HuH-7.5 (cell line): ENCODE measurements at places on chromosomes 11 and 22.
A peak's percentile ranks its signal among the peaks of the same experiment; 100 is the strongest.

DNA sequence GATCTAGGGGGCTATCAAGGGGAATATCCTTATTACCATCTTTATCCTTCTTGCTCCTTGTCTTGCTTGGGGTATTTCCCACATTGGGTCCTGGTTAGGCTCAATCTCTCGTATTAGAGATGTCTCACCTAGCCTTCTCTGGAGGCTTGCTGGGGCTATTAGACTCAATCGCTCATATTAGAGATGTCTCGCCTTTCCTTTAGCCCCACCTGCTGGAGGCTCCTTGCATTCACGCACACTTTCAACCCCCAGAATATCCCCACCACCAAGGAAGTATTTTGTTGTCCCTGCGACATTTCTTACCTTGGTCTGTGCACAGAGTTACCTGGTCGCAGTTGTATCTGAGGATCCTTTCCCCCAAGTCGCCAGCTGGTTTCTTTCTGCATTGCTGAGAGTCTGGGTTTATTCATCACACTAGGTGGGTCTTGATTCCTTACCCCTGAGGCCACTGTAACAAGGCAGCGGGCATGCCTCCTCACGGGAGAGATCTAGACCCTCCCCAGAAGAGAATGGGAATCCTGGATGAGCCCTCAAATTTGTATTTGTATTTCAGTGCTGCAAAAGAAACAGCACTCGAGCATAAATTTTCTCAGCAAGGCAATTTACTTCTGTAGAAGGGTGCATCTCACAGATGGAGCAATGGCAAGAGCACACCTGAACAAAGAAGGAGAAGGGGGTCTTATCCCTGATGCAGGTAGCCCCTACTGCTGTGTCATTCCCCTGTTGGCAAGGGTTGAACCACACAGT lies 15.9 kb upstream of the HYLS1 start:
- peak; percentile 39 for DNase-seq

GRCh38 chr11:94521684-94522083 lies 9.4 kb downstream of the C11orf97 start:
- DNase-seq = no peak

DNA sequence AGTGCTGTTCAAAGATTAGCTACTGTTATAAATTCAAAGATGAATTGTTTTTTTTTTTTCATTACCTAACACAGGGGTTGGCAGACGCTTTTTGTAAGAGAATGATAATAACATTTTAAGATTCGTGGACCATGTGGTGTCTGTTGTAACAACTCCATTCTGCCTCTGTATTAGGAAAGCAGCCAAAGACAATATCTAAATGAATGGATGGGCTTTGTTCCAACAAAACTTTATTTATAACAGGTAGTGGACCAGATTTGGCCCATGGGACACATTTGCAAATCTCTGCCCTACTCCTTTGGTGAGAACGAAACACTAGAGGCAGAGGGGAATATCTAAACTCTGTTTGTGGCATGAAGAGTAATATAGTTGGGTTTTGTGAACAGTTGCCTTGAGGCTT lies 83.6 kb upstream of the BLID start:
- DNase-seq = no peak

DNA sequence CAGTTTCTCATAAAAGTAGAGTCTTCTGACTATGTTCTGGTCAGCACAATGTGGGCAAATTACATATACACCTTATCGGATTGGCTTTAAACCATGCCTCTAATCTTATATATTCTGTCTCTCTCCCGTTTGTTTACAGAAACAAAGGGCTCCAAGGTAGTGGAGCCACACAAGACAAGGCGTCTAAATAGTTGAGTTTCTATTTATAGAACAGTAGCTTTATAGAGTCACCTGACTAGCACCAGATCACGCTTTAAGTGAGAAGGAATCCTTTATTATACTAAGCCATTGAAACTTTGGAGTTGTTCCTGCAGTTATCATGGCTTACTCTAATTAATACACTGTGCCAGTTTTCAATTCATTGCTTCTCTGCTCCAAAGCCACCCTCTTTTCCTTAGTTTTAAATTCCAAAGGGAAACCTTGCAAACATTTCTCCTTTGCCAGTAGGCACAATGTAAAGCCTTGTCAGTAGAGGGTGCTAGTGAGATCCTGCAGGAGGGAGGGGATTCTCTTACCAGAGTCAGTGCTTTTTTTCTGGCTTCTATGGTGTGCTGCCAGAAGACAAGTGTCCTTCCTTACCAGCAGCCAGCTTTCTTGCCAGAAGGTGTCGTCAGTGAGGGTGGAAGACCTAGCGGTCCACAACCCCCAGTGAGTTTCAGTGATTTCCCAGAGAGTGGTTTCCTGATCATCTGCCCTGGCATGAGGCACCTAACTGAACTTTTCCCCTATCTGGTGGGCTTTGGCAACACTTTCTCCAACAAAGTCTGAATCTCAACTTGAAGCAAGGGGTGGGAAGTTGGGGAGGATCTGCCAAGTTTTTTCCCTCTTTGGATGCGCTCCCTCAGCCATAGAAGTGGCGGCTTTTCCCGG lies 71.7 kb downstream of the RAB38 start:
- peak; percentile 4 for DNase-seq

- no peak for DNase-seq
These were observed 299.7 kb downstream of the TTC28 start for GRCh38 chr22:28379951-28380350.
